ENCODE measurements at places on chromosomes 3 and 15.
A peak's percentile ranks its signal among the peaks of the same experiment; 100 is the strongest.

DNA sequence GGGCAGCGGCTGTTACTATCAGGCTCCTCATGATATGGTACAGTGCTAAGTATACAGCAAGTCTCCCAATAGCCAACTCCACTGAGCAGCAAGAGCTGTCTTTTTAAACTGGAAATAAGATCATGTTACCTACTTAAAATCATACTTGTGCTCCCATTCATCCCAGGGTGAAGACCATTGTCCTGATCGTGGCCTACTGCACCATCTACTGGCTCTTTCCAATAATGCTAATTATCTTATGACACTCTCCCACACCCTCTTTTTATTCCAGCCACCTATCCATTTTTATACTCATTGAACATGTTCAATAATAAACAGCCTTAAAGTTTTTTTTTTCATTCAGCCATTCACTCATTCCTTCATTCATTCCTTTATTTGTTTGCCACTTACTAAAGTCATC is 117.7 kb downstream of the GBE1 start:
- peak; percentile 1 for DNase-seq

DNA sequence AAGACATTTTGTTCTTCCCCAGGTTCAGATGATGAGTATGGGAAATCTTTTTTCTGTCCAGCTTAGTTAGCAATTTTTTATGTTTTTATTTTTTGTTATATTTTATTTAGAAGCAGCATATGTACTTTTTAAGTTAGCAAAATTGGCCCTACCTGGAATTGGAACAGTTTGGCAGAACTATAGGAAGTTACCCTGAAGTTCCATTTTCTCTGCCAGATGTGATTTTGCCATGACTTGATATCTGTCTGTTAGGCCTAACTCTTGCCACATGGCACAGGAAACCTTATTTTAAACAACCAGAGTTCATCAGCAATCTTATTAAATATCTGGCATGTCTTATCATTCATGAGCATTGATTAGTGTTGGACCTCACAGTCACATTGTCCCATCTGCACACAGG is 67.1 kb downstream of the ADAMTSL3 start:
- DNase-seq: no peak

GRCh38 chr15:78077053-78077870 is at the start of gene TBC1D2B:
TBC1D2B (minus strand) TSS chr15:78077711; CDS start chr15:78077652, 59 bp downstream.
- no peak for DNase-seq

DNA sequence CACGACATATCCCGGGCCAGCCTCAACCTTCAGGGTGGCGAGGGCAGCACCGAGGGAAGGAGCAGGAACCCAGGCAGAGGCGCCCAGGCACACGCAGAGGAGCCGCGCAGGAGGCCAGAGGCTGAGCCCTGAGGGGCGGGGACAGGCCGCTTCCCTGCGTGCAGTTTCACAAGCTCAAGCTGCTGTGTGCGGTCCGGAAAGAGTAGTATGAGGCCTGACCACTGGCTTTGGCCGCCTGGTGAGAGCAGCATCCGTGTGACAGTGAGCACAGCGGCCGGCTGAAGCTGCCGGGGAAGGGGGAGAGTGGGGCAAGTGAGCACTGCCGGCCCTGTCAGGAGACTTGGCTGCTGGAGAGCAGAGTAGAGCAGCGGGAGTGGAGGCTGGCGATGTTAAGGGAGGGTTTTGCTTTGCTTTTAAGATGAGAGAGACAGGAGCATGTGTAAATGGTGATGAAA is 8.7 kb downstream of the ZDHHC19 start:
- no peak for DNase-seq

- DNase-seq: no peak
Measured at GRCh38 chr15:41061667-41062066, 54.4 kb downstream of the INO80 start.

DNA sequence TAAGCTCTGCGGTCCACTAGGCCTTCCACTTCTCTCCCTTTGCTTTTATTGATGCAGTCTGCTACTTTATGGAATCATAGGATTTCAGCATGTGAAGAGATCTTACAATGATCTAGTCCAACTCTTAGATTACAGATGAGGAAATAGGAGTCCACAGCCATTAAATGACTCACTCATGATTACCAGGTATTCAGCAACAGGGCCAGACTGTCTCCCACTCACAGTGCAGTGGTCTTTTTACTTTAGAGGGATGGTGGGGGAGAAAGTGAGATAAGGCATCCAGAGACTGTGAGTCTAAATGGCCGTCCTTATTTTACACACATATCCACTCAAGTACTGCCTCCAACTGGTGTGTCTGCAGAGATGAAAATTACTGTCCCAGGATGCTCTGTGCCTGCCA is 88.5 kb upstream of the SKOR1 start:
- DNase-seq: no peak

DNA sequence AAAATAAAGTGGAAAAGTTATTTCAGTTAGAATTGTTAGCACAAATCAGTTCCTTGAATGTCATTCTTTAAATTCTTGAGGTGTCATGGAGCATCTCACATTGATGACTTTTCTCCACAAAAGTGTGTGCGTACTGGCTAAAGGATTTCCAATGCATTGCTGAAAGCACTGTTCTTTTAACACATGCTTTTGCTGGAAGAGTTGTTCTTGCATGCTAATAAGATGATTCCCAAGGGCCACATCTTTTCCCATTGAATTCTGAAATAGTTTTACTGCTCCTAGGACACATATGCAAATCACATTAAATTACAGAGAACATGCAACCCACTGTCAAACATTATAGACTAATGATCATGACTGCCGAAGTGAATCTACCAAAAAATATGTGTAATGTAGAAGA is 516.3 kb upstream of the CADM2 start:
- no peak for DNase-seq

DNA sequence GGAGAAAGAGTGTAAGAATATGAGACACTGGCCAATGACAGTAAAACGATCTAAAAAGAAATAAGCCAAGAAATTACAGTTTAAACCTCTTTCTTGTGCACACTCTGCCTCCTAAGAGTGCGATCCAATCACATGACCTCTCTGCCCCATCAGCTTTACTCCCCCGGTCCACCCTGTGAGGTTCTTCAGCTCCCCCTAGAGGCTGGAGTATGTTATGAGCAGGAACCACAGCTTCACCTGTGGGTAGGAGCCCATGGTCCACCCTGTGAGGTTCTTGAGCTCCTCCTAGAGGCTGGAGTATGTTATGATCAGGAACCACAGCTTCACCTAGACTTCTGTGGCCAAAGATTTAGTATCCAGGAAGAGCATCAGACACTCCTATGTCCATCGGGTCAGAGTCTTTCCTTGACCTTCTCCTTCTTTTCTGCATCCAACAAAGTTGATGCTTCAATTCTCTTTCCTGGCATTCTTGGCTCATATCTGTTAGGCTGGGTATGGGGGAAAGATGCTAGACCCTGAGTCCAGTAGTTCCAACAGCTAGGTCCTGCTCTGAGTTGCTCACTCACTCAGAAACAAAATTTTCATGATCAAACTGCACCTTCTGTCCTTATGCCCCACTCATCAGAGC is 164.0 kb downstream of the MINAR1 start:
- DNase-seq: peak; percentile 57

GRCh38 chr3:124142389-124142970 is 150.6 kb upstream of the ROPN1 start:
- DNase-seq: no peak

- DNase-seq: no peak
Measured at GRCh38 chr15:65091946-65092770, 15.6 kb downstream of the KBTBD13 start.

DNA sequence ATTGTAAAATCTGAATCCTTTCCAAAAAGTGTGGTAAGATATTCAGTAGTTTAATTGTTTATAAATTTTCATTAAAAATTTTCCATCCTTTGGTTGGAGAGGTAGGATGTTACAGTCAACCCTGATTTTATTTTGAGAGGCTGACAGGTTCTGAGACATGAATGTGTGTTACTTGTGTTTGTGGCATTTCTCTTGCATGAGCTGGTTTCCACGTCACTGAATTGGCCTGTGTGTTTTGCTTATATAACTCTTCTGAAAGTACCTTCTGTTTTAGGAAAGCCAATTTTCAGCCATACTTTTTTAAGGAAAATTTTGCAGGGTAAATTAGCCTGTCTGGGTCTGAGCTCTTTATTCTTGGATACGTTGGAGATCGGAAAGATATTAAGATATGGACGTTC is 30.7 kb downstream of the PXYLP1 start:
- no peak for DNase-seq

DNA sequence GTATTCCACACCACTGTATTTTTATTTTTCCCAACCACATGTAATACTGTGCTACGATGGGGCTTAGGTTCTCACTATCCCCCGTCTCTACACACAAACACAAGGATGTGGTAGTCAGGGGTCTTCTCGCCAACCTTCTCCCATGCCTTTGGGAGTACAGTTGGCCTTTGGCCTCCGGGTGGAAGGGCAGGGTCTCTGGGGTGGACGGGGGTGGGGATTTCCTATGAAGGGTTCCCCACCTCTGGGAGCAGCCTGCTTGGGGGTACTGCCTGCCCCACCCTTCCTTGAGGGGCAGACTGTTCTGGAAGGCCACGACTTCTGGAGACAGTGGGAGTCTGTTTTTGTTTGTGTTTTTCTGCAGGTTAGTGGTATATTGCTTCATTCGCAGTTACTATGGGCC is 21.3 kb upstream of the RAD18 start:
- no peak for DNase-seq

DNA sequence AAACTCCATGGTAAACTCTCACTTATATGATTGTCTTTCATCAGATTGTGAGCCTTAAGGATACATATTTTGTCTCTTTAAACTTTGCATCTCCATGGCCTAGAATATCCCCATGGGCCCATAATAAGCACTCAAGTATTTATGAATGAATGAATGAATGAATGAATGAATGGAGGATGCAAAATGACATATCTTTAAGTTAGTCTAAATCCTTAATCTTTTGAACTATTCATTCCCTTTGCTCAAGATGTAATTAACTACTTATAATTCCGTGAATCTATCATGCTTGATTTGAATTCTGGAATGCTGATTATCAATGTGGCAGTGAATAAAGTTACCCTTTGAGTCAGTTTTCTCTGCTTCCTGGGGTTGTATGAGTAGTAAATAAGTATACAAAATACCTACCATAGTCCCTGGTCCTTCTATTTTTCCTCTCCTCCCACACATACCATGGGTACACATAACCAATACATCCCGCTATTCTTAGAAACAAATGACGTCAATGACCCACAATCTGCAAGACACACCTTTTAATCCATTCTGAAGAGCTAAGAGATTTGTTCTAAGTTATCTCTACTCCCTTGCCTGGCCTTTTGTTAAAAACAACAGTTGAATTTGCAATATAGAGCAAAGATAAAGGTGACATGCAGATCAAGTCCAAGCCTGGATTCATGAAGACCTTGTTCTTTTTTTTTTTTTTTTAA is 94.5 kb downstream of the FBN1 start:
- DNase-seq: no peak

GRCh38 chr3:71910108-71910507 is 125.2 kb upstream of the PROK2 start:
- no peak for DNase-seq

DNA sequence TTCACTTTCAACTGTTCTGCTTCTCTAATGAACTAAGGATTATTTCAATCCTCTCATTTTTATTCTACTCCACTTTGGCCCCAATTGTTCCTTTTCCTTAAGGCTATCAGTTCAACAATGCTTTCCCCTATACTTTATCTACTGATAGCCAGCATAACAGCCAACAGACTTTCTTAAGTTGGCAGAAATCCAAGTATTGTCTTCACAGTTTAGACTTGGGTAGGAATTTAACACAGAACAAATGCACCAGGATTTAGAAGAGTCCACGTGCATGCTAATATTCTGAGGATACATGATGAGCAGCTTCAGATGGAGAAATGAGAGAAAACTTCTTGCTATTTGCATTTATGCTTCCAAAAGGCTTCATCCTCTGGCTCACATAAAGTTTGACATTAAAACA is 54.8 kb downstream of the FBN1 start:
- DNase-seq: no peak

- no peak for DNase-seq
Measured at GRCh38 chr3:79517766-79518413, 249.9 kb downstream of the ROBO1 start.

DNA sequence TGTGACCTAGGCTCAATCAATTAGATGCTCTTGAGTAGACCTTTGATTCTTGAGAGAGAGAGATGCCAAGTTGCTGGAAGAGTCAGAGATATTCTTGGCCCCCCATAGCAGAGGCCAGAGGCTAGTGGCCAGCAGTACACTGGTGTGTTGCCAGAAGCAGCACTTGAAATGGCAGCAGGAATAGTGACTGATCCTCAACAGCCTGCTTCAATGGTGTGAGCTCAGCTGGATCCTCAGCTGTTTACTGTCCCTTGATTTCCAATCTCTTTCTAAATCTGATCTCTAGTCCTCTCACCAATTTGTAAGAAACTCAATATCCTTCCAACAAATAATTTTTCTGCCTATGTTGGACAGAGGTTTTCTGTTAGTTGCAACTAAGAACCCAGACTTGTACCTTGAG is 170.3 kb upstream of the CCDC54 start:
- no peak for DNase-seq

- no peak for DNase-seq
Measured at GRCh38 chr15:37019479-37020433, 80.6 kb downstream of the MEIS2 start.

GRCh38 chr15:66144978-66145725 is 108.4 kb downstream of the MEGF11 start:
- DNase-seq: no peak

- DNase-seq: peak; percentile 33
Measured at GRCh38 chr3:41960826-41961750, 815 bp downstream of the ULK4 start.

GRCh38 chr3:10941972-10942371 is 50.6 kb upstream of the SLC6A1 start:
- DNase-seq: no peak

DNA sequence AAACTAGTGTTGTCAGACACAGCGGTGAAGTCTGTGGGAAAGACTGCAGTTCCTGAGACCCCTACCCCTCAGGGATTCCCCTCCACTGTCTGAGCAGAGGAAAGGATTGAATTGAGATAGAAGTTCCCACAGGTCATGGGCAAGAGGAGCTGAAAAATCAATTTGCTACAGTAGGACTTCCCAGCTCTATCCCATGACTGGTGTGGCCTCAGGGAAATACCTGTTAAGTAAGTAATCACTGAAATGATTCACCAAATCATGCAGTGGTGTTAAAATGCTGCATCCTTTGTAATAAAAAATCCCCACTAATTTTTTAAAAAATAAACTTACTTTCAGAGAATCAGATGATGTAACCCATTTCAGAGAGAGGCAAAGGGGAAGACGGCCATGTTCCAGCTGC is 45.0 kb upstream of the SPRED1 start:
- DNase-seq: no peak

- no peak for DNase-seq
Measured at GRCh38 chr3:113105093-113105449, 106.3 kb upstream of the BOC start.

DNA sequence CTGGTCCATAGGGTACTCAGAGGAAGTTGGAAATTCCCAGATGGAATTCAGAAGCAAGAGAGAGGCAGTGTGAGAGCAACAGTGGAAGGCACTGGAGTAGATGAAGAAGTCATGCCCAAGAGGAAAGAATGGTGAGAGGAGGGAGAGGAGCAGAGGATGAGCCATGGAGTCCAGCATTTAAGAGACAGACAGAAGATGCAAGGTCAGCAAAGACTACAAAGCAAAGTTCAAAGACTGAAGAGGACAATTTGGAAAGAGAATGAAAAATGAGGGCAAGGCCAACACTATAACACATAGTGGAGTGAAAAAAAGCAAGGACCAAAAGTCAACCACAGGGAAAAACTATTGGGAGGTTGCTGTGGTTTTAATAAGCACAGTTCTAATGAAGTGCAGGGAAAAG is 178.7 kb downstream of the SSR3 start:
- no peak for DNase-seq
